ENCODE measurements at places on chromosomes 13 and 19.

GRCh38 chr19:4007836-4008539, 452 bp downstream of the PIAS4 start:
- peak overlapping the region; percentile 86 for H3K4me3 ChIP-seq
- no peaks in the 10 kb centered on the region for H3K27me3 ChIP-seq
- peaks cover 23% of the 10 kb centered on the region for H3K4me1 ChIP-seq
- H3K27ac ChIP-seq, result peak overlapping the region; percentile 80

GRCh38 chr19:43504426-43505185, at the start of gene PHLDB3:
TSS of gene PHLDB3 (minus strand) at chr19:43504746. CDS start at chr19:43504118, 628 bp downstream.
- H3K4me3 ChIP-seq, result peak within 1 kb of the TSS; percentile 91
- peak; percentile 55 for DNase-seq
- H3K27me3 ChIP-seq, result no peaks in the 10 kb centered on the region
- H3K4me1 ChIP-seq, result peaks cover 24% of the 10 kb centered on the region

DNA sequence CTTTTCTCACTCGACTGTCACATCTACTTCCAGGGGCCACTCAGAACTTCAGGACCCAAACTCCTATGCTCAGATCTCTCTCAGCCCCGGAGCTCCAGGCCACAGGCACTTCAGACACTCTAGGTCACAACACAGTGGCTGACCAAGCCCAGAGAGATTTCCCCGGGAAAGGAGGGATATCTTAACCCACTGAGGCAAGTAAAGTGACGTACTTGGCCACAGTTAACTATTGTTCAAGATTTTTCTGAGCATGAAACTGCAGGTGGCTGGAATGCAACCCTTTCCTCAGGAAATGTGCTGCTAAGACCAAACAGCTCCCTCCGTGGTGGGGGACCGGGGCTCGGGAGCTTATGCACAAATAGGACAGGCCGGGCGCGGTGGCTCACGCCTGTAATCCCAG, 23.9 kb downstream of the OPA3 start:
- DNase-seq, result no peak
- no peak overlapping the region for H3K27ac ChIP-seq
- H3K27me3 ChIP-seq, result no peaks in the 10 kb centered on the region

DNA sequence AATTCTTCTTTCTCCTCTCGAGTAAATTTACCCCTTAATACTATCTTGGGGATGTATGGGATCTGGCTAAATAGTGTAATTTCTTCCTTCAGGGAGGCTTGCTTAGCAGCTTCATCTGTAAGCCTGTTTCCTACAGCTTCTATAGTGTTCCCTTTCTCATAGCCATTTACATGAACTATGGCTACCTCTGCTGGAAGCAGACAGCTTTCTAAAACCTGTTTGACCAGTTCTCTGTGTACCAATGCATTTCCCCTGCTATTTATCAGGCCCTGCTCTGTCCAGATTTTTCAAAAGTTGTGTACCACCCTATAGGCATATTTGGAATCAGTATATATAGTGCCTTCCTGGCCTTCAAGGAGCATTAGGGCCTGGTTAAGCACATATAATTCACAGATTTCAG, 113.6 kb upstream of the PCDH9 start:
- no peak overlapping the region for H3K27ac ChIP-seq
- no peaks in the 10 kb centered on the region for H3K4me1 ChIP-seq
- H3K4me3 ChIP-seq, result no peak overlapping the region
- no peak for DNase-seq
- no peaks in the 10 kb centered on the region for H3K27me3 ChIP-seq

DNA sequence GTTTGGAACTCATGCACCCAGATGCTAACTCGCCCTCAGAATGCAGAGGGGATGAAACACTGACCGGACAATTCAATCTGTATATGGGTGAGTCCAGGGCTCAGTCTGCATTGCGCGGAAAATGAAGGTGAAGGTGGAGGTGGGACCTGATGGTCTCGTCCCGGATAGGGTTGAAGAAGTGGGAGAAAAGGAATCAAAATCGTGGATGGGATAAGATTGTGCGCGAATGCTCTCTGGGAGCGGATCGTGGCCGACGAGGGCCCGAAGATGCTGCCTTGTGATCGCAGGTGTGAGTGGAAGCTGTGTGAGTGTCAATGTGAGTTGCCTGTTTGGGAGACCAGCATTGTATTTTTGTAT, 594 bp upstream of the ZNF850 start:
- H3K27ac ChIP-seq, result peak overlapping the region; percentile 97
- peaks cover 23% of the 10 kb centered on the region for H3K4me1 ChIP-seq
- no peak for DNase-seq
- peaks cover 68% of the 10 kb centered on the region for H3K36me3 ChIP-seq
- no peaks in the 10 kb centered on the region for H3K27me3 ChIP-seq
- H3K4me3 ChIP-seq, result peak overlapping the region; percentile 100

DNA sequence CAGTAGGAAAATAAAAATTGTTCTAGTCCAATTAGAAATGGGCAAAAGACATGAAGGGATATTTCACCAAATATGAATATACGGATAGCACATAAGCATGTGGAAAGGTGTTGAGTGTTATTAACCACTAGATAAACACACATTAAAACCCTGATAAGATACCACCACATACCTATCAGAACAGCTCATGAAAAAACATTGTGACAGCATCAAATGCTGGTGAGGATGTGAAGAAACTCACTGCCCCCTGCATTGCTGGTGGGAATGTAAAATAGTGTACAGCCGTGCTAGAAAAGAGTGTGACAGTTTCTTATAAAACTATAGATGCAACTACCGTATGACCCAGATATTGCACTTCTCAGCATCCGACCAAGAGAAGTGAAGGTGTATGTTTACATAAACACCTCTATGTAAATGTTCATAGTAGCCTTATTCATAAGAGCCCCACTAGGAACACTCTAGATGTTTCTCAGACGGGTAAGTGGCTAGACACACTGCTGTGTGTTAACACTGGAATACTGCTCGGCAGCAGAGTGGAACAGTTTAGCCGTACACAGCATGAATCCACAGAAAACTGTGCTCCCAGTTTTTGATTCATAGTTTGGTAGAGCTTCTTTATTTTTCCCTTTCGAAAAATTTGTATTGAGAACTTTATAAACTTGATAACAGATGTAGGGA, 321.1 kb downstream of the MYO16 start:
- no peak overlapping the region for H3K4me3 ChIP-seq
- no peak for DNase-seq
- no peaks in the 10 kb centered on the region for H3K4me1 ChIP-seq
- H3K27me3 ChIP-seq, result peaks cover 3% of the 10 kb centered on the region
- no peak overlapping the region for H3K27ac ChIP-seq

GRCh38 chr13:30235216-30235615, 72.1 kb downstream of the KATNAL1 start:
- no peak overlapping the region for H3K4me3 ChIP-seq
- no peak overlapping the region for H3K27ac ChIP-seq
- peaks cover 11% of the 10 kb centered on the region for H3K36me3 ChIP-seq

DNA sequence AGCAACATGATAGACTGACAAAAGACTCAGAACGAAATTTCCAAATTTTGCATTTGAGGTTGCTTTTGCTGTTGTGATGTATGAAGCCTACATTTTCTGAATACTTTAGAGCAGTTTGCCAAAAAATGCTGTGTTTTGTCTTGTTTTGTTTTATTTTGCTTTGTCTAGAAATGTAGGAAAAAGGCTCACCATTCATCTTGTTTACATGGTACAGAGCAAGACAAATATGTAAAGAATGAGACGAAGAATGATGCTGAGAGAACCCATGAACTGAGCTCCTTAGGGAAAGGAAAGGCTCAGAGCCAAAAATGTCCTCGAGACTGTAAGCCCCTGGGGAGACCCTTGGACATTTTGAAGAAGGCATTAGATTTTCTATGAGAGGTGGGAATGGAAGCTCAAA, 6.8 kb upstream of the SPART start:
- no peaks in the 10 kb centered on the region for H3K27me3 ChIP-seq
- H3K4me3 ChIP-seq, result no peak overlapping the region
- no peaks in the 10 kb centered on the region for H3K4me1 ChIP-seq
- DNase-seq, result no peak
- H3K27ac ChIP-seq, result no peak overlapping the region

- H3K27me3 ChIP-seq, result no peaks in the 10 kb centered on the region
- H3K4me3 ChIP-seq, result peak overlapping the region; percentile 39
- peaks cover 30% of the 10 kb centered on the region for H3K36me3 ChIP-seq
- H3K4me1 ChIP-seq, result peaks cover 98% of the 10 kb centered on the region
These were observed 8.0 kb downstream of the STK24 start for GRCh38 chr13:98568918-98569317.

DNA sequence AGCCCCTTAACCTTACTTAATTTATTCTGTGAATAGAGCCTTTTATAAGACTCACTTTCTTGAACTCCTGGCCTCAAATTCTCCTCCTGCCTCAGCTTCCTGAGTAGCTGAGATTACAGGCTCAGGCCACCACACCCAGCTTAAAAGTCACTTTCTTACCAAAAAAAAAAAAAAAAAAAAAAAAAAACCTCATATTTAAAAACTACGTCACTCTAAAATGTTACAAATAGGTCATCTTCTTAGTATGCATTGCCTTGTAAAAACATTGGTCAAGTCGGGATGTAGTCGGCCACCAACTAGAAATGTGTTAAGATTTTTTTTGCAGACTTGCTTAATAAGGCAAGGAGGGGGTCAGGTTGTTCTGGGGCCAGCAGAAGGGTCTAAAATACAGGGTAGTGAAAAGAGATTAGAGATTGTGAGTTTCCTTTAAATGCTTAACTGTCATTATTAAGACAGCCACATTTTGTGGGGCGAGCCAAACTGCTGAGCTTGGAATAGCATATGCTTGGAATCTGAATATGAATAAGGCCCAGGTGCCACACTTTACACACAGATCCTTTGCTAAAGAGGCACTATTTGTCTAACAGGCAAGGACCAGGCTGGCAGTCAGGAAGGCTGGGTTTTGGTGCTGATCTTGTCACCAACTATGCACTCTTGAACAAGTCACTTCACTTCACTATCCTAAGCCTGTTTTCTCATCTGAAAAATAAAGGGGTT, 16.5 kb upstream of the IL17D start:
- H3K36me3 ChIP-seq, result peaks cover 2% of the 10 kb centered on the region
- H3K4me3 ChIP-seq, result no peak overlapping the region
- H3K4me1 ChIP-seq, result no peaks in the 10 kb centered on the region
- H3K27me3 ChIP-seq, result no peaks in the 10 kb centered on the region
- no peak overlapping the region for H3K27ac ChIP-seq

GRCh38 chr13:56528040-56528790, 612.5 kb upstream of the PRR20A start:
- H3K27me3 ChIP-seq, result no peaks in the 10 kb centered on the region
- H3K36me3 ChIP-seq, result no peaks in the 10 kb centered on the region
- H3K27ac ChIP-seq, result no peak overlapping the region
- H3K4me3 ChIP-seq, result no peak overlapping the region

DNA sequence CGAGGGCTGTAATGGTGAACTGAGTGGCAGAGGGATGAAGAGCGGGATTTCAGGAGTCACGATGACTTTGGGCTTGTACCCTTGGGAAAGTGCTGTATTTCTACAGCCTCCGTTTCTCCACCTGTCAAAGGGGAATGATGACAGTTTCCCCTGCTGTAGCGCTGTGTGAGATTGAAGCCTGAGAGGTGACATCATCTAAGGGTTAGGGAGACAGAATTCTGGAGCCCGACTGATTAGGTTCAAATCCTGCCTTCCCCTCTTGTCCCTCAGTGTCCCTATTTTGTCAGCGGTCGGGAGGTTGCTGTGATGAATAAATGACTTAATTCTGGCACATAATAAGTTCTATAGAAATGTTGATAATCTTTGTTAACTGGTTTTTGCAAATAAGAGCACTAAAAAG, 693 bp downstream of the MRPL4 start:
- H3K4me3 ChIP-seq, result peak overlapping the region; percentile 97
- H3K27me3 ChIP-seq, result no peaks in the 10 kb centered on the region
- peak overlapping the region; percentile 97 for H3K27ac ChIP-seq
- H3K4me1 ChIP-seq, result peaks cover 32% of the 10 kb centered on the region
- H3K36me3 ChIP-seq, result peaks cover 43% of the 10 kb centered on the region
- no peak for DNase-seq

- H3K4me1 ChIP-seq, result peaks cover 3% of the 10 kb centered on the region
- no peak overlapping the region for H3K27ac ChIP-seq
- H3K4me3 ChIP-seq, result no peak overlapping the region
- H3K36me3 ChIP-seq, result no peaks in the 10 kb centered on the region
- no peak for DNase-seq
- H3K27me3 ChIP-seq, result no peaks in the 10 kb centered on the region
These were observed 192.6 kb downstream of the DLEU7 start for GRCh38 chr13:50650592-50651504.

GRCh38 chr19:57171551-57172081, 4.3 kb upstream of the DUXA start:
- H3K4me3 ChIP-seq, result peak overlapping the region; percentile 63
- peaks cover 12% of the 10 kb centered on the region for H3K4me1 ChIP-seq
- H3K36me3 ChIP-seq, result peaks cover 32% of the 10 kb centered on the region
- no peak for DNase-seq
- H3K27ac ChIP-seq, result peak overlapping the region; percentile 18

GRCh38 chr13:98189841-98190505, 12.9 kb upstream of the RNF113B start:
- no peaks in the 10 kb centered on the region for H3K4me1 ChIP-seq
- no peaks in the 10 kb centered on the region for H3K36me3 ChIP-seq
- no peak overlapping the region for H3K4me3 ChIP-seq
- no peak for DNase-seq
- peaks cover 8% of the 10 kb centered on the region for H3K27me3 ChIP-seq
- no peak overlapping the region for H3K27ac ChIP-seq

DNA sequence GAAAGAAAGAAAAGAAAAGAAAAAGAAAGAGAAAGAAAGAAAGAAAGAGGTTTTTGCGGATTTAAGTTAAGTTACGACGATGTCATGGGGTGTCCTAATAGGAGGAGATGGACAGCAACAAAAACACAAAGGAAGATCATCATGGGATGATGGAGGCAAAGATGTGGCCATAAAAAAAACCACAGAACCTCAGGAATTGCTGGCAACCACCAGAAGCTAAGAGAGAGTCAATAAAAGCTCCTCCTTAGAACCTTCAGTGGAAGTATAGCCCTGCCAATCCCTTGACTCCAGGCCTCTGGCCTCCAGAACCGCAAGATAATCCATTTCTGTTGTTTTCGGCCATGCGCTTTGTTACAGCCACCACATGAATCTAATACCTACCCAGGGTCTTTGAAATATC, 11.5 kb downstream of the PLEKHA4 start:
- H3K27me3 ChIP-seq, result no peaks in the 10 kb centered on the region
- H3K36me3 ChIP-seq, result no peaks in the 10 kb centered on the region
- H3K4me3 ChIP-seq, result no peak overlapping the region
- H3K4me1 ChIP-seq, result peaks cover 3% of the 10 kb centered on the region
- no peak overlapping the region for H3K27ac ChIP-seq

GRCh38 chr19:32798201-32798600, 71.4 kb downstream of the SLC7A9 start:
- no peaks in the 10 kb centered on the region for H3K36me3 ChIP-seq
- no peak overlapping the region for H3K27ac ChIP-seq
- H3K4me3 ChIP-seq, result no peak overlapping the region
- no peaks in the 10 kb centered on the region for H3K27me3 ChIP-seq
- no peak for DNase-seq
- H3K4me1 ChIP-seq, result peaks cover 29% of the 10 kb centered on the region

DNA sequence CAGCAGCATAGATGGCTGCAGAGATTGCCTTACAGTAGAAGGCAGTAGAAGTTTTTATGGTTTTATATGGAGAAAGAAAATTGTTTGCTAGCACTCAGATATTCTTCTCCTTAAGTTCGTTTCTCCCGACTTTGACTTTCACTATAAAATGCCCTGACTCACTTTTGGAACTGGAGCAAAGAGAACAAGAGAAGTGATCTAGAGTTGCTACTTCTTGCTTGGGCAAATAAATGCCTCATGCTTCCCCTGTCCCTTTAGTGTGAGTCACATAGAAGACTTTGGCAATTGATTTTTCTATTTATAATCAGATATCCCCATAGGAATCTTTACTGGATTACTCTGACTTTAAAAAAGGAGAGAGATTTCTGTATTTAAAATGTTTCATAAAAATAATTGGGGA, 46.9 kb downstream of the ITGBL1 start:
- no peak overlapping the region for H3K27ac ChIP-seq
- peaks cover 6% of the 10 kb centered on the region for H3K27me3 ChIP-seq
- H3K36me3 ChIP-seq, result no peaks in the 10 kb centered on the region
- no peaks in the 10 kb centered on the region for H3K4me1 ChIP-seq
- no peak overlapping the region for H3K4me3 ChIP-seq
- DNase-seq, result no peak

All from activated naive CD8-positive, alpha-beta T cell treated with anti-CD3 and anti-CD28 coated beads, Interleukin-2, amount 50 U/mL, for 24 hours (primary cell).